Common myeloid progenitor, CD34-positive (primary cell): ENCODE measurements at places on chromosomes 7 and 10.

DNA sequence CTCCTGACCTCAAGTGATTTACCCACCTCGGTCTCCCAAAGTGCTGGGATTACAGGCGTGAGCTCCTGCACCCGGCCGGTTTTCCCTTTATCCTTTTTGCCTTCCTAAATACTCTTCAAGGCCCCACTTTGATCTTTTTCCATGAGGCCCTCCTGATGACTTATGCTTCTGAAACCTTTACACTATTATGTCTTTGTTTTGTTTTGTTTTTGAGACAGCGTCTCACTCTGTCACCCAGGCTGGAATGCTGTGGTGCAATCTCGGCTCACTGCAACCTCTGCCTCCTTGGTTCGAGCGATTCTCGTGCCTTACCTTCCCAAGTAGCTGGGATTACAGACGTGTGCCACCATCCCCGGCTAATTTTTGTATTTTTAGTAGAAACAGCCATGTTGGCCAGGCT lies 3.8 kb downstream of the STMP1 start:
- DNase-seq: no peak

- DNase-seq: no peak
Observed at GRCh38 chr7:98091523-98091922, 15.1 kb upstream of the LMTK2 start.

GRCh38 chr7:141043616-141044015 lies 28.9 kb upstream of the MRPS33 start:
- no peak for DNase-seq

- no peak for DNase-seq
Observed at GRCh38 chr7:153091477-153091876, 331.9 kb downstream of the ACTR3B start.
